Stimulated activated CD4-positive, alpha-beta T cell treated with anti-CD3 and anti-CD28 coated beads, Interleukin-4, amount 100 ng/mL, for 1 hour (primary cell): ENCODE measurements at places on chromosomes 16 and 17.

- DNase-seq = no peak
Measured at GRCh38 chr17:41329279-41329948, 13.9 kb upstream of the KRTAP17-1 start.

- no peak for DNase-seq
Measured at GRCh38 chr17:31269578-31269983, 27.5 kb downstream of the OMG start.

DNA sequence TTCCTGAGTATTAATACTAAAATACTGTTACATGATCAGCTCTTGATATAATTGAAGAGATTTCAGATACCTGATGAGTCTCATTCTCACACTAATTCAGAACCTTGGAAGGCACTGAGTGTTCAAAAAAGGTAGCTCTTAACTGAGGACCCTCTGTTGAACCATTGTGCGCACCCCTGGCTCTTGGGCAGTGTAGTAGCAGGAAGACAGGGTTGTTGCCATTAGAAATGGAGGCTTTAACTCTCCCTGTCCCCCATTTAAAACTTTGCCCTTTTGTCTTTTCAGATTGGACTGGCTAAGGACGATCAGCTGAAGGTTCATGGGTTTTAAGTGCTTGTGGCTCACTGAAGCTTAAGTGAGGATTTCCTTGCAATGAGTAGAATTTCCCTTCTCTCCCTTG is 1.8 kb downstream of the EIF1 start:
- no peak for DNase-seq

- DNase-seq = no peak
Measured at GRCh38 chr17:65737451-65737850, 176.0 kb upstream of the AXIN2 start.

- no peak for DNase-seq
Measured at GRCh38 chr17:77864234-77865111, 94.0 kb upstream of the TNRC6C start.
